ENCODE measurements at places on chromosomes 2 and 18.

GRCh38 chr2:64990876-64991275 lies 1.7 kb downstream of the SLC1A4 start:
- DNase-seq = no peak

- DNase-seq = peak; percentile 42
Observed at GRCh38 chr2:140526575-140526974, 1604.2 kb downstream of the LRP1B start.

GRCh38 chr2:151827564-151828142 lies 568 bp downstream of the ARL5A start:
- DNase-seq = no peak

DNA sequence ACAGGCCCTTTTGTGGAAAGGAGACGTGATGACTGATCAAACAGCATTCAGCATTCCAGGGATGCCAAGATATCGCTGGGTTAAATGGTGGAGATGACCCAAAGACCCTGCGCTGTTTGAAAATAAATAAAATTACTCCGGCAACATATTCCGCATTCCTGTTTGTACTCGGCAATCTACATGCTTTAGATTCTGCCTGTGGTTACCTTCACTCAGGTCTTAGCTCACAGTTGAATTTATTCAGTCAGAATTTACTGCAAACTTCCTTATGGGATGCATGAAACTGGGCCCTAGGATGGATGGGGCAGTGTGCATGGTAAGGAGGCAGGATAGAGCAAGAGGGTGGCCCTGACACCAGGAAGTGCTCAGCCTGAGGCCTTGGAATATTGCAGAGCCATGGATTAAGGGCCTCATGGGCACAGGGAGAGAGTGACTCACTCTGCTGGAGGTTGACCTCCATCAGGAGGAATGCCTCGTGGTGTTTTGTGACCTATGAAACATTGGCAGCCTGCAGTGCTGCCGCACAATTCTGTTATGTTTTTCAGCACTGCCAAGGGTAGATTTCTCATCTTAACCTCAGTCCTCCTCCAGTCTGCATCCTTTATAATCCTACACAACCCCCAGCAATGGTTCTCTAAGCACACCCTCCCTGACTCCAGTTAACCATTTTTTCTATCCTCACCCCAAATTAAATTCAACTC lies 321.4 kb downstream of the IRS1 start:
- DNase-seq = peak; percentile 74

- no peak for DNase-seq
Observed at GRCh38 chr2:26521913-26522180, 43.9 kb upstream of the OTOF start.

GRCh38 chr2:220789961-220790360 lies 782.1 kb downstream of the EPHA4 start:
- peak; percentile 49 for DNase-seq

- DNase-seq = peak; percentile 80
Observed at GRCh38 chr18:60044290-60045006, 144.7 kb downstream of the PMAIP1 start.

DNA sequence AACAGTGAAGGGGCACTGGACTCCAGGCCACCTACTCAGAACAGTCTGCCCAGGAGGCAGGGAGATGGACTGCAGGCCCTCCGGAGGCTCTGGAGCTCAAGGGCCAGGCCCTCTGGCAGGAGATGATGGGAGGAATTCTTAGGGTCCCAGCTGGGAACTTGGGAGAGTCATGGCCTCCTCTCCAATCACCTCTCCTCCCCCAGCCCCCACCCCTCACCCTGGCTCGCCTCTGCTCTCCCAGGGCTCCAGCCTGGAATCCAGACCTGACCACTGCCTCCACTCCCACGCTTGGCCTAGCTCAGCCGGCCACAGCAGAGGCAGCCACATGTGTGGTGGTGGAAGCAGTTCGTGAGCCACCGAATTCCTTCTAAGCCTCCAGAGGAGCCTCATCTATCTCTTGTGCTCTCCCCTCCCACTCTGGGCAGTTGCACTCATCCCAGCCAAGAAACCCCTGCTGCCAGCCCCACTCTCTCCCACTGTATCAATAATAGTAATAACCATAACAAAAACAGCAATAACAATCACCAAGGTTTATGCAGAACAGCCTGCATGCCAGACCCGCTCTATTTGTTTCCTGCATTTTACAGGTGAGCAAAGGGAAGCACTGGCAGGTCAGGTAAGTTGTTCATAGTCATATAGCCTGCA lies 67.4 kb downstream of the TNS1 start:
- DNase-seq = no peak

DNA sequence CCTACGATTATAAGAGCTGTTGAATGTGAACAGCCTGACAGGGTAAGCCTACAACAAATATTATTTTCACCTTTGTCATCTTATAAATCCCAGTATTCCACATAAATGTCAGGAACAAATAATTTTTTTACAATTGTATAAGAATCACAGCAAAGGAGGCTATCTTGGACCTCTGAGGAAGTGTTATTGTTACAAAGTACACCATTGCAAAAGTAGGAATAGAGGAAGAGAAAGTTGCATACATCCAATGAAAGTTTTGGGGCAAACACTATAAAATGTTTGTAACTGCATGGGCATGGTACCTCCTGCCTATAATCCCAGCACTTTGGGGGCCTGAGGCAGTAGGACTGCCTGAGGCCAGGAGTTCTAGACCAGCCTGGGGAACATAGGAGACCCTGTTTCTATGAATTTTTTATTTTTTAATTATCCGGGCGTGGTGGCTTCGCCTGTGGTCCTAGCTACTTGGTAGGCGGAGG lies 715 bp upstream of the MEMO1 start:
- no peak for DNase-seq

- peak; percentile 90 for DNase-seq
Observed at GRCh38 chr2:45009303-45009927, at the start of gene SIX2. TSS of gene SIX2 (minus strand) at chr2:45009452. CDS start at chr2:45009110, 342 bp downstream.

GRCh38 chr2:36423172-36423571 lies 67.6 kb downstream of the CRIM1 start:
- no peak for DNase-seq

- DNase-seq = no peak
Observed at GRCh38 chr2:50004667-50005066, 850.4 kb upstream of the FSHR start.

GRCh38 chr2:8857709-8858108 lies 20.3 kb upstream of the KIDINS220 start:
- no peak for DNase-seq

DNA sequence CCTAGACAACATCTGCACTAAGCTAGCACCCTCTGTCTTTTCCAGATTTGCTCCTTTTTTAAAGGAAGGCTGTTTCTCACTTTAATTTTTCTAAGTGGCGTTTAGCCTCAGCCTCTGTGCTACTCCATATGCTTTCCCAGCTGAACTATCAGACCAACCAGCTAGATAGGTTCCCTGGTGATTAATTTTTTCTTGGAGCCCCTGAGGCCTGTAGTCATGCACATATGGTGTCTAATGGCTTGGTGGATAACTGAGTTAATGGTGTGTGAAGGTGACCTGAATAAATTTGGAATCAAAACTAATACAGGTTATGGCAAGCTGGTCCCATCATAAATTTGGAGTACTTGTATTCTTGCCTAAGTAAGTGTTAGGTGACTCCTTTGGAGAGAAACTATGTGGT lies 135.5 kb downstream of the MGAT5 start:
- DNase-seq = no peak

GRCh38 chr2:205868053-205868452 lies 185.8 kb downstream of the NRP2 start:
- DNase-seq = no peak

DNA sequence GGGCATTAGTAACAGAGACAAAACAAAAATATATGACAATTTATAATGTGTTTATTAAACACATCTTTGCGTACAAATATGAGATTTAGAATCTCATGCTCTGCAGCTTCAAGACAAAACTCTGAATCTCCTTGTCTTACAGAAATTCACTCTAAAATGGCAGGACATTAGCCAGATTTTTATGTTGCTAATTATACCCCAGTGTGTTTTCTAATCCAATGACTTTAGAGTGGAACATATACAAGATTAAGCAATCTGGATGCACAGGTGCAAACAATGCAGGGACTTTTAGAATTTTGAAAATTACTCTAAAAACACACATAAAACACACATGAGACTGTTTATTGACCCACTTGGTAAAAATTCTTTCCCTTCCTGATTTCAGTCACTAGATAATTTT lies 85.9 kb downstream of the CALCRL start:
- DNase-seq = no peak

DNA sequence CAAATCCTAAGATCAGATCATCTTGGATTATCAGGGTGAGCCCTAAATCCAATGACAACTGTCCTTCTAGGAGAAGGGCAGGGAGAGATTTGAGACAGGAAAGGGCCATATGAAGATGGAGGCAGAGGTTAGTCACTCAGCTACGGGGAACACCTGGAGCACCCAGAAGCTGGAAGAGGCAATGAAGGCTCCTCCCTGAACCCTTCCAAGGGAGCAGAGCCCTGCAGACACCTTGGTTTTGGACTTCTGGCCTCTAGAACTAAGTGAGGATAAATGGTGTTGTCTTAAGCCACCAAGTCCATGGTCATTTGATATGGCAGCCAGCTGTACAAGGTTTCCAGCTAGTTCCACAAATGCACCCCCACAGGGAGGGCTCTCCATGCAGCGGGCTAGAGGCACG lies 6.9 kb upstream of the PTPN2 start:
- DNase-seq = no peak

- no peak for DNase-seq
Observed at GRCh38 chr18:51655327-51655698, 457.8 kb upstream of the MEX3C start.

DNA sequence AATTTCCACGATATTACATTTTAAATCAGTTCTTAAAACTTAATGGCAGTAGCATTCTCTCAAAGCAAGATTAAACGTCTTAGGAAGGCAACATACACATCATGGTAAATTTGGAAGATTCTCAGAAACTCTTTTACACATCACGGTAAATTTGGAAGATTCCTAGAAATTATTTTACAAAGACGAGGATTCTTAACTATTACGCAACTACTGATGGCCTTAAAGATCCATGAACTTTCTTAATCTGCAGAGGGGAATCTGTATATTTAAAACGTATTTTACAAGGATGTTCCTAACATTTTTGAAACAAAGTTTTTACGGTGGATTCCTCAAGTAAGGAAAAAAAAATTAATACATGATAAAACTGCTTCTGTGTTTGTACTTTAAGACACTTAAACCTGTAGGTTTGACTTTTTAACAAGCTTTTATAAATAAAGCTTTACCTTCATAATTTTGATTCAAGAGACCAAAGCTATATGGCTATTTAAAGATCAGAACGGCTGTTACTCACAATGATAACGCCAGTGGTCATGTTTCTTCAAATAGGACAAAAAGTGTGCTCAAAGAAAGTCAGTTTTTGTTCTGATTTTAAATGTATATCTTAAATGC lies 1.7 kb downstream of the ATF2 start:
- DNase-seq = no peak

- DNase-seq = no peak
Observed at GRCh38 chr2:178627401-178627800, 147.1 kb downstream of the PLEKHA3 start.

DNA sequence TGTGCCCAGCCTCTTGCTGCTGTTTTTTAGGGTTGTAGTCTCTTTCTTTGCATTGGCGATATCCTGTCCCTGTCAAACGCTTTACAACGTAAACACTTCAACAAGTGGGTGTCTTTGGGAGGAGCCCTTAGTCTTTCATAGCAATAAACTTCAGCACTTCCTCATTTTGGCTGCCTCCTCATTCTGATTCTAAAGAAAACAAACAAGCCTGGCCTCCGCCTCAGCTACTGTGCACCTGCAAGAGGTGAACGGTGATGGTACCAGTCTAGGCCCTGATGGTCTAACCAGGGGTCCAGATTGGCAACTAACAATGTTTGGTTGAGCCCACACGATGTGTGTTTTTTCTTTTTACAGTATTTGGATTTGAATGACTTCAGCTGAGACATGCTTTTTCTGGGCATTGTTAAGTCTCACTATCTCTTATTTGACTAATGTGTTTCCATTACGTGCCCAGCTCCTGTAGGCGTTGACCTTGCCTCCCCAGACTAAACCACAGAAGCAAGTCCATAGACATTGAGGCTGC lies 53.2 kb upstream of the CUL3 start:
- no peak for DNase-seq

- no peak for DNase-seq
Observed at GRCh38 chr2:96875498-96876268, 5.8 kb upstream of the SEMA4C start.

DNA sequence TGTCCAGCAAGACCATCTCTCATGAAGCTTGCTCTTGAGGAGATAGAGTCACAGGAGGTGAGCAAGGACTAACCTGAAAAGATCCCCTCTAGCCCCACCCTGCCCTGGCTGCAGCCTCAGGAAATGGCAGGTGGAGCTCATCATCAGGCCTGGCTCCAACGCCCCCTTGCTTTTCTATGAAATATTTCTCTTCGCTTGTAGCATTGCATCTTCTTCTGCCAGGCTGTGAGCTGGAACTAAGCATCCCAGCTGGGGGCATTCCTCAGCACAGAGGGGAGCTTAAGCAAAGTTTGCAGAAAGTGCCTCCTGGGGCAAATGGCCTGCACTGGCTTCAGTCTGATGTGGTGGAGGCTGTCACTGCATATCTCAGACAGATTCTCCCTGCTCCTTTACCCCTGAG lies 90.1 kb upstream of the LGALSL start:
- no peak for DNase-seq

- no peak for DNase-seq
Observed at GRCh38 chr18:3500016-3500415, 50.0 kb downstream of the TGIF1 start.

Data from HS-5 (cell line).